ENCODE measurements at places on chromosomes 11 and 22. TPM values are rescaled to one million over a fixed set of nuclear protein-coding genes. Genes with fewer than 3 reads are reported as not detected.

Gene CTTN
- total RNA-seq = 355 TPM

Gene RIBC2
- total RNA-seq = 0.55 TPM

Gene SLC5A1
- not detected for total RNA-seq

Gene APOBEC3A
- 1.4 TPM for total RNA-seq

Gene PANX2
- total RNA-seq = 1.2 TPM

Gene IFITM10
- total RNA-seq = 10.7 TPM

DNA sequence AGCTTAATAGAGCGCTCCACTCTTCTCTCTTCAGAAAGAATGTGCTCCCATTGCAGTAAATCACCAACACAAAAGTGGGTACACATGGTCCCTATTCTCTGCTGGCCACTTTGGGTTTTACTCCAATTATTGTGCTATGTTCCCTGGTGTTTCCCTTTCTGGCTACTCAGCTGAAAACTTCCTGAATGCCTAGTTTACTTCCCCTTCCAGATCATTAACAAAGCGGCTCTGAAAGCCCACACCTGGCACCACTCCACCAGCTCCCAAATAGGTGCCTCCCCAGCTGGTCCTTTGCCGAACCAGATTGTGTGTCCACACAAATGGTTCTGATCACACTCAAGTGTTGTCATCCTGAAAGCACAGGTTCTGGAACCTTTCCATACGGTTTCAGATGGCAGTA is 443.7 kb downstream of the NTM start:
- no peak for DNase-seq

DNA sequence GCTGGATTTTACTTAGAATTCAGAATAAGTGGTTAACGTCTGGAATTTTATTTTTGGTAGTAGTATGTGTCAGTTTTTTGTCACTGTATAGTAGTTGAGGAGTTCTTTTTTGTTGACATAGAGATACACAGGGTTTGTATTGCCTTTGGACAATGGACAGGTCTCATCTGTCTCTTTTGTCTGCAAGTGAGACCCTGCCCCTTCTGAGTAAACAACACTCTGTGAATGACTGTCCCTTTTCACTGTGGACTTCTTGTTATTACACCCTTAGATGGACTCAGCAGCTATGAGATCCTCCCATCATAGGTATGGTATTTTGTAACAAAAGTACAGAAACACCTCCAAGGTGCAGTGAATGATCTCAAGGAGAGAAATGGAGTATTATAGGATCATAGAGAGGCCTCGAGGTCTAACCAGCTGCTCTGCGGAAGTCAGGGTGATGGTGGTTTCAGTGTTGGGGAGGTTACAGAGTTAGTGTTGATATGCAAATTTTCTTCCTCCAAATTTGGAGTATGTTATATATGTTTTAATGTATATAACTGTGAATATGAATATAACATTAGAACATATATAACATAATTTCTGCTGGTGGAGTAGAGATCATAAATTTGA is 7.8 kb downstream of the PPP6R3 start:
- no peak for DNase-seq

DNA sequence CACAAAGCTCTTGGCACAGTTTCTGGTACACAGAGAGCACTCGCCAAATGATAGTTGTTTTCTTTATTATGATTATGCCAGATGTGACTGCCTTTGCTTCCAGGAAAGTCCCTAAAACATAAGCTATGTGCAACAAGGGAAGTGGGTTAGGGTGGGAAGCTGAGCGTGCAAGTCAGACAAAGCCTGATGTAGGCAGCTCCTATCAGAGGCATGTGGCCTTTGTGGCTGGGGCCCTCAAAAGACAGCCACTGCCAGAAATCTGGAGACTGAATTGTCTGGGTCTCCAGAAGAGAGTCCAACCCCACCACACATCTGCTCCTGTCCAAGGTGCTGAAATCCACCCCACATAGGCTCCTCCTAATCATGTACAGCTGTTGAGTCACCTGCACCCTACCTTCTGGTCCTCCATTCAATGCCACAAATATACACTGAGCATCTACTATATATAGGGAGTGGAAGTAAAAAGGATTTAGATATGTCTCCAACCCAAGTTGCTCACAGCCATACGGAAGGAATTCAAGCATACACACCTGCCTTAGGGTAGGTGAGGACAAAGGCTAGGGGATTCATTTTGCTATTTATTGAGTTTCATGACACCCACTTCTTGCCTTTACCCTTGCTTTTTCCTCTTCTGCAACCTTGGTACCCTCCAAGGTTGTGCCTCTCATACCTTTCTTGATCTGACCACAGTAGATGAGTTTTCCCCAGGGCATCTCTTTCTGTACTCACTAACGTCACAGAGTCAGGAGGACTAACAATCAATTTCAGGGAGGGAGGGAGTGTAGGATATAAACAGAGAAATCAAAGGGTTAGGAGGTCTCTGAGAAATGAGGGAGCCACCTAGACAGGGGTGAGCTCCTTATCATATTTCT is 12.4 kb downstream of the SEC14L3 start:
- DNase-seq = no peak

- no peak for DNase-seq
Observed at GRCh38 chr22:24806663-24807001, 621 bp downstream of the SGSM1 start.

GRCh38 chr11:99117603-99118002 is 96.9 kb downstream of the CNTN5 start:
- no peak for DNase-seq

DNA sequence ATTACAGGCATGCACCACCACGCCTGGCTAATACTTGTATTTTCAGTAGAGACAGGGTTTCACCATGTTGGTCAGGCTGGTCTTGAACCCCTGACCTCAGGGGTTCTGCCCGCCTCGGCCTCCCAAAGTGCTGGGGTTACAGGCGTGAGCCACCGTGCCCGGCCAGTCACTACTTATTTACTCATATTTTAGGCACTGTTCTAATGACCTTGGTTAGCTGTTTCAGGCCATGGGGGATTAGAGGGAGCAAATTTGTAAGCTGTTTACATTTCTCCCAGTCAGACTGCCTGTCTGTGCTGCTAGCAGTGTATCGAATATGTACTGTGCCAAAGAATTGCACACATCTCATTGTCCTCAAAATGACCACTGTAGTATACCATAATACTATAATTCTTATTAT is 32.7 kb upstream of the PACSIN2 start:
- no peak for DNase-seq

- no peak for DNase-seq
Observed at GRCh38 chr11:123304828-123305466, 109.9 kb upstream of the CLMP start.

DNA sequence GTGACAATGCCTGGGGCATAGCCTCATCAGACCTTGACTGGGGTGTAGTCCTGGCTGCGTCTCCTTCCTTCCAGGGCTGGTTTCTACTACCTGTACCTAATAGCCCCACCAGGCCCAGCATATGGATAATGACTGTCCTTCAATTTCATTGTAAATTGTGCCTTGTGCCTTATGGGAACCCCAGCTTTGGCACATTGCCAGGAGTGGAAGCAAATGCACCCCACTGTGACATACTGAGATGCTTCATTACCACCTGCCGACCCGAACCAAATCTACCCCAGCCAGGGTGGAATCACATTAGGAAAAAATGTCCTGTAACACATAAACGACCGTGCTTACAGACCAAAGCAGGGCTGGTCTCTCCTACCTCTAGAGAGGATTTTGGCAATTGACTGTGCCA is 7.3 kb downstream of the TOP3B start:
- no peak for DNase-seq

- no peak for DNase-seq
Observed at GRCh38 chr11:113153847-113154246, 160.5 kb upstream of the TTC12 start.

GRCh38 chr11:35796562-35796961 is 134.0 kb downstream of the TRIM44 start:
- no peak for DNase-seq

DNA sequence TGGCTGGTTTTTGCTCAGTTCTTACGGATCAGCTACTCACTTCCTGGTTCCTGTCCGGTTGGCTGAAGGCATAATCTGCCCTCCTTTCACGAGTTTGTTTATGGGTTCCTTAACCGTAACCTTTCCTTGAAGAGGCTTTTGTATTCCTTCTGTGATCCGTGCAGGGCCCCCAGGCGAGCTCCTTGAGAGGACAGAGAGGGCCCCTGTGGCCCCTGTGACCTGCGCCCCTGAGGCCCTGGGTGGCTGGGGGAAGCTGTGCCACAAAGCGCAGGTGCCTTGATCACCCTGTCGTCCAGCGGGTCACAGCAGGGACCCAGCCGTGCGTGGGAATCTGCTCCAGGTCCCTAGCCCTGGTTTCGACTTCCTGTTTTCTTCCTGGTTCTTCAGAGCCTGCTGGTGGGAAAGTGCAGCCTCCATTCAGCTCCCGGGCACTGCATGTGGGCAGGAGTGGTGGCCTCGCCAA is 27.8 kb upstream of the FADD start:
- DNase-seq = no peak

All from aorta (tissue), 5 donors.